EH (cell line): ENCODE measurements at places on chromosomes 13 and 19.

DNA sequence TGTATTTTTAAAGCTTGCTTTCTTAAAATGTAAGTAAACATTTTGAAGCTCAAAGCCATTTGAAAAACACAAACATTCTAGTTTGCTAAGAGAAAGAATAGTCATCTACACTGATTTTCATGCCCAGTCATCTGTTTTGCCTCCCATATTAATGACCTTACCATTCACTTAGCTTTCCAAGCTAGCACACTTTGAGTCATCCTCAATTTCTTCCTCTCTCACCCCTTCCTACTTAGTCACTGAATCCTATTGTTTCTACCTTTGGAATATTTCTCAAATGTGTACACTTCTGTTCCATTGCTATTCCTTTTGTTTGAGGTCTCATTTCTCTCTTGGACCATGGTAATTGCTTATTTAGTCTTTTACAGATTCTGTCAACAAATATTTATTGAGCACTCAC lies 7.3 kb upstream of the HS6ST3 start:
- DNase-seq = no peak

- DNase-seq = no peak
Measured at GRCh38 chr13:25347151-25347550, 24.6 kb upstream of the ATP8A2 start.

GRCh38 chr13:62019858-62020257 lies 604.2 kb upstream of the PCDH20 start:
- no peak for DNase-seq

DNA sequence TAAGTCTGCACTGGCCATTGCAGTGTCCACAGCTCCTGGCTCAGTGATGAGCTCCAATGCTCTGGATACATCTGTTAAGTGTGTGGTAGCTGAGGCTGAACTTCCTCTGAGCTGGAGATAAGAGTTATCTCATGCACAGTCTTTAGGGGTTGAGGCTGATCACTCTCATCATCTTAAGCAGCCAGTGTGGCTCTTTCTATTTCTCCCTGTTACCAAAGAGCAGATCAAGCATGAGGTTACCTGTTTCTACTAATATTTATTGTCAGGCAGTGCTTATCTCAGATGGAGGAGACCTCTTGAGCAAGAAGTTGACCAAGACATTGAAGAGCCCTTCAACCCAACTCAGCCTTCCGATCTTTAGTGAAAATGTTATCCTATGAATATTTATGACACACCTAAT lies 6.6 kb upstream of the OR10H2 start:
- no peak for DNase-seq

DNA sequence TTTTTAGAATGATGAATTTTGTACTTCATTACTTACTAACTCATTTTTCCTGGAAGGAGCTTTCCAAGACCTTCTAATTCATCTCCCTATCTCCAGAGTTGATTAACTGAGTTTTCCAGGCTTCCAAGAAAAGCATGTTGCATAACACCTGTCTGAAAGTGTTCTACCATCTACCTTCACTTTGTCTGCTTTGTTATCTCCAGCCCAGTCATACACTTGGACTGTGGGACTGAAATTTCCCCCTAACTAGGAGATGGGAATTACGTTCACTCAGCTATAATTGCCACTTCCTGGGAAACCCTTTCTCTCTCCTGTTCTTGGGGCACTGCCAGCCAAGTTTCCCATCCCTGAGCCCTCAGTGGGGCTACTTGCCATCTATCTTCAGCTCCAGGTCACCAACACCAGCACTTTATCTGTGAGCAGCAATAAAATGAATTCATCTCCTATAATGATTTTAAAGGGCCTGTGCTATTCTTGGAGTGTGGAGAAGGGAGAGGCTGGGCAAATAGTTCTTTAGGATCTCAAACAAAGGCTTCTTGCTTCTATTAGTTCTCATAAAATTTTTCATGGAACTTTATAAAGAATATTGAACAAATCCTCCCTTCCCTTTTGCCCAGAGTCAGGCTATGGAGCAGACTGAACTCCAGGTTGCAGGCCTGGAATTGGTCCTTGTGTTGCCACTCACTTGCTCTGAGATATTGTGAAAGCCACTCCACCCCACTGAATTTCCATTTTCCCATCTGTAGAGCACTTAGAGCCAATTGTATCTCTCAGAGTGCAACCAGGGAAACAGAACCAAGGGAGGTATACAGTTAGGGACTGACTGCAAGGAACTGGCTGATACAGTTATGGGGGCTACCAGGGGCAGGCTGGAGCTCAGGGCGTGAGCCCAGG lies 17.8 kb upstream of the ATP12A start:
- DNase-seq = no peak

DNA sequence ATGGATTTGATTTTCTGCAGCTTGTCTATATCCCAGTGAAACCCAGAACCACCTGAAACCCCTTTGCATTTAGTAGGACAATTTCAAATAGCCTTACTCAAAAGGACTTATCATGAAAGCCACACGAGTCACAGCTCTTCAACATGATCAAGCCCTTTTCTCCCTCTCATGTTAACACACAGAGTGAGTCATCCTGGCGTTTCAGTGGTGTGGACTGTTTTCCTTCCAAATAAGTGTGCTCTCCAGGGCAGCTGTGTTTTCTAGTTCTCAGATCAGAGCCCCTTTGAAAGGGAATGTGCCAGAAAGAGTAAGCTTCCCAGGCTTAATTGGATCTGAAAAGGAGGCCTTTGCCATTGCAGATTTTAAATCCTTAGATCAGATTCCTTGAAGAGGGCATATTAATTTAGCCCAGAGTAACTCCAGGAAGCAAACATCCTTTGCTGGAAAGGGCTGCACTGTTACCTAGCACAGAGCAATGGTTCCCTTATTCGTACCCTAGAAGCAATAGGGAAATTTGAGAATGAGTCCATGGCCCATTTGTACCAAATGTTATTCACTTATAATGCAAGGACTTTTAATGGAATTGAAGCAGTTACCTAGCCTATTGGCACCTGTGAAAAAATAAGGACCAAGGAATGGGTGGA lies 51.3 kb downstream of the ERICH6B start:
- DNase-seq = peak; percentile 45

DNA sequence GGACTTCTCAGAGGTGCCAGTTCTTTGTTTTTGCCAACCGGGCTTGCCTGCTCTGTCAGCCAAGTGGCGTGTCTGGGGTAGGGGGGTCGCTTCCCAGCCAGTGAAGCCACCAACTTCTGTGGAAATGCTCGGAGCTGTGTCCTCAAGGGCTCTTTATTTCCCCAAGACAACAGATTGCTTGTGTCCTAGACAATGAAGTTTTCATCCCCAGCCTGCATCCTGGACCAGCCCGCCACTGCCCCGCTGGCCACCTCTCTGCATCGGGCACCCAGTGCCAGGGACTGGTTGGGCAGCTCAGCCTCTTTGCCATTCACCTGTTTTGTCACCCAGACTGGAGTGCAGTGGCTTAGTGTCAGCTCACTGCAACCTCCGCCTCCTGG lies 3.7 kb downstream of the RAB11B start:
- no peak for DNase-seq

DNA sequence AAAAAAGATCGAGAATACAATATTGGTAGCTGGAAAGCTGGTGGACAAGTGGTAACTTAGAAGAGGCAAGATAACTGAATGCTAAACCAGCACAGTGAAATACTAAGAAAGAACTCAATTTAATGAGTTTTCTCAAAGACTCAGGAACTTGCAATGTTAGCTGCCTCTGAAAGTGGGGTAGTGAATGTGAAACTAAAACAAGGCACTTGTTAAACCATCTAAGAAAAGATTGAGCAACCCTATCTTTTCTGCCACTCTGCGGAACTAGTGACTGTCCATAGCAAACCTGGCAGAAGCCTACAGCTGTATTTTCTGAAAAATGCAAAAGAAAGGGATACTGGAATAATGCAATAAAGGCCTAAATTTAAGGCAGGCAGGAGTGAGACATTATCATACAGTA lies 1574.4 kb upstream of the PRR20A start:
- no peak for DNase-seq

GRCh38 chr13:26996965-26997752 lies 174.5 kb downstream of the USP12 start:
- no peak for DNase-seq

- DNase-seq = peak; percentile 21
Measured at GRCh38 chr13:27151798-27152599, 19.6 kb downstream of the USP12 start.

GRCh38 chr13:89748716-89749115 lies 1598.8 kb upstream of the MIR17HG start:
- no peak for DNase-seq

DNA sequence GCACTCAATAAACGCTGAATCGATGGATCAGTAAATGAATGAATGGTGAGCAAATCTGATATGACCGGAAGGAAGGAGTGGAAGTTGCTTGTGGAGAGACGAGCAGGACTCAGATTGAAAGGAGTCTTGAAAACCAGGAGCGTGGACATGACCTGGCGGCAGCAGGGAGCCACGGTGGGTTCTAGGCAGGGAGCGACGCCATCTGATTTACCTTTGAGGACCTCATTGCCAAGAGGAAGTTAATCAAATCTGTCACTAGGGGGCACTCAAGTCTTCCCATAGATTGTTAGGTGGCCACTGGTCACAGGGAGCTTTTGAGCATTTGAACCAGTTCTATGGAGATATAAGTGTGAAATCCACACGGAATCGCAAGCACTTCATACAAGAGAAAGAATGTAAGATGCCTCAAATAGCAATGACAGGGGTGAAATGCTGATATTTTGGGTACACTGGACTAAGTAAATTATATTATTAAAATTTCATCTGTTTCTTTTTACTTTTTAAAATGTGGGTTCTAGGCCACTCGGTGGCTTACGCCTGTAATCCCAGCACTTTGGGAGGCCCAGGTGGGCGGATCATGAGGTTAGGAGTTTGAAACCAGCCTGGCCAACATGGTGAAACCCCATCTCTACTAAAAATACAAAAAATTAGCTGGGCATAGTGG lies 9.2 kb upstream of the FBN3 start:
- peak; percentile 71 for DNase-seq

DNA sequence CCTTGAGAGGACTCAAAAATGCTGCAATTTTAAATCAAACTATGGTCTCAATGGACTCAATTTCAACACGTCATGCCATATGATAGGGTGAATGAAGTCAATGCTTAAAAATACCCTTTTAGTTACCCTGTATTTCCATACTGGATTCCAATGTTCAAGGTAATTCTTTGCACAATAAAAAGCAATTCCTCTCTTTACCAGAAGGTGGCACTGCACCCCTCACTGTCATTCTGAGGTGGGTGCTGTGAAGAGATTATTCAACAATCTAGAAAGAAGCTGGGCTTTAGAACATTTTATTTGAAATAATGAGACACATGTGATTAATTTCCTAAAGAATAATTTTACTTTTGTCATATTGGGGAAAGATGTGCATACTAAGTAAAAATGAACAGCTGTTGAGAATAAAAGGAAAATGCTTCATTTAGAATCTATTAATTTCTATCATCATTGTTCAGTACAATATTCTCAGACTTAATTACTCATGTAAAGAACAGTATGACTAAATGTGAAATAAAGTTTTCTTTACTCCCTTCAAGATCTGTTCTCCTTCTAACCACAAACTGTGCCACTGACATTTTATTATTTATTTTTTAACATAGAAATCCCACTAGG lies 789.1 kb downstream of the GPC5 start:
- DNase-seq = peak; percentile 6

DNA sequence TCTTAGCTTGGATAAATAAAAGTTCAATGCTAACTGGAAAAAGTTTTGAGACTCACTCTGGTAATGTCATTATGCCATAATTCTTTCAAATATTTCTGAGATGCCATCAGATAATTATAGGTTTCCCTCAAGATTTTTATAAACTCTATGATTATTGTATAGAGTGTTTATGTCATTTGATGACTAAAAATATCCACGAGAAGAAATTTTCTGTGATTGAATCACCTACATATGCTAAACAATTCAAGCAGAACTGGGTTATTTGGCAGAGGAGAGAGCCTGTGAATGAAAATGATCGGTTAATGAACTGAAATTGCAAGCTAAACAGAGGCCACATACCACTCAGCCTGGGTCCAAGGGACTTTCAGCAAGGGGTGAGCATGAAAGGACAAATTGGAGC lies 92.6 kb upstream of the TSC22D1 start:
- peak; percentile 85 for DNase-seq

DNA sequence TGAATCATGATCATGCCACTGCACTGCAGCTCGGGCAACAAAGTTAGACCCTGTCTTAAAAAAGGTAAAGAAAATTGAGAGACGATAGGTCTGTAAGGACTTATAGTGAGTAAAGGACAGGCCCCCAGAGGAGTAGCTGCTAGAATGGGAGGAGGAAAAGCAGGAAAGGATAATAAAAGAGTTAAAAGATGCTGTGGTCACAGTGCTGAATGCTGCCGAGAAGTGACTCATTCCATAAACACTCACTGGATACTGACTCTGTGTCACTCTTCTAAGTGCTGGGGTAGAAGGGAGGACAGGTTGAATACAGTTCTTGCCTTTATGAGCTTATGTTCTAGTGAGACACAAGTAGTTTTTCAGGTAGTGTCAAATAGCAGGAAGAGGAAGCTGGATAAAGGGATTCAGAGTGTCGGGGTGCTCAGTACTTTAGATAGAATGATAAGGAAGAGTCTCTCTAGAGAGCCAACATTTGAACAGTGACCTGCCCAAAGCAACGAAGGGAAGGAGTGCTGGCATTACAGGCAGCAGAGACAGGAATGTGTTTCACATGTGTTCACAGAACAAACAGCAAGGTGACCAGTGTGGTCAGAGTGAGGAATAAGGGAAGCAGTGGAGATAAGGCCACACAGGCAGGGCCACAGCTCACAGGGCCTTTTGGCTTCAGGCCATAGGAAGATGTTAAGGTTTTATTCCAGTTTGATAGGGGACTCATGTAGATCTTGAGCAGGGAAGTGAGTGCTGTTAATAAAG lies 1240.5 kb downstream of the UQCRFS1 start:
- DNase-seq = peak; percentile 41

- peak; percentile 27 for DNase-seq
Measured at GRCh38 chr19:33052352-33052972, 12.2 kb downstream of the RHPN2 start.

DNA sequence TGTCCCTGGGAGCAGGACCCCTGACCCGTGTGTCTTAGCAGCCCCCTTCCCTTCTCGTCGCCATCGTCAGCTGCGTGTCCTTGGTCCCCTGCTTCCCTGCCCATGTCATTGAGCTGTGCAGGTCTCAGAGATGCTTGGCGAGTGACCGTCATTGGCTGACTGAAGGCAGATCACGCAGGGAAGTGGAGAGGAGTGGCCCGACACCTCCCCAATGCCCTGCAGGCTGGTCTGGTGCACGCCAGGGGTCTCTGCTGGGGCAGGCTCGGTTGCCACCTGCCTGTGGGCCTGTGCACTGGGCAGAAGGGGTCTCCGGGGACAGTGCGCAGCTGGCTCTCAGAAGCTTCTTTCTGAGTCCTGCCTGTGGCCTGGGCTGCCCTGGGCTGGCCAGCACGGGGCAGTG lies 6.2 kb downstream of the GNA11 start:
- no peak for DNase-seq

- DNase-seq = no peak
Measured at GRCh38 chr13:114067886-114068651, 64.4 kb downstream of the RASA3 start.
